ENCODE measurements at places on chromosomes 6 and 20.

DNA sequence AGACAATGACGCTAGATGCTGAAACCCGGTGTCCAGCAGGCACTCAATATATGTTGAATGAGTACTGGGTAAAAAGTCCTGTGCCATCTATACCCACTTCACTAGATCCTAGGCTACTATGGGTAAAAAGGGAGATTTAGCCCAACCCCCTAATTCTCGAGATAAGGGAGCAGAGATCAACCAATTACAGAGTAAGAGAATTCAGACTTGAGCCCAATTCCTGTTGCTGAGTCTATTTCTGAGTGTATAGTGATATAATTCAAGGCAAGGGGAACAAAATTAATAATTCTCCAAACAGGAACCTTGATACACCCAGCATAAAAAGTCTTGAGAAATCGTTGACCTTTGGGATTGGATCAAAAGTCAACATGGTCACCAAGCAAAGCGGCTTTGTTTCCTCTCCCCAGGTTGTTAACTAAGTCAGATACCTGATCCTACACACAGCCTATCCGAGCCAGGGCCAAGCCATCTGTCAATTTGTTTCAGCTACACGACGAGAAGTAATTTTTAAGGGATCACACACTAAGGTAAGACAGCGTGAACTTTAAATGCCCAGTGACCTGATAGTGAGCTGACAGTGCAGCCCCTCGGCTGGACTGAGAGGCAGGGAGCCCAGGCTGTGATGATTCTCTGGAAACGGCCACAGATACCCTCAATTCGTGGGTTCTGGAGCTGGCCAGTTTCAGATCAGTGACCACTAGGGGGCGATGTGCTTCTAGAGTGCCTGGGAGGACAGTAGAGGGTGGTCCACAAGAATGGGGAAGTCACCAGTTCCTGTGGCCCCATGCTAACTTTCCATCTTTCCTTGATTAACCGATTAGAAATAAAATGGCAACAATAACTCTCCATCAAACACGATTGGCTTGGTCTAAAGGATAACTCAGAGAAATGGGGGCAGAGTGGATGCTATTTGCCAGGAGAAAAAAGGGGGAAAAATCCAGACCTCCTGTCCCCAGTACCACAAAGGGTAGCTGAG, 46.2 kb downstream of the SLC22A23 start:
- peak; percentile 38 for DNase-seq

DNA sequence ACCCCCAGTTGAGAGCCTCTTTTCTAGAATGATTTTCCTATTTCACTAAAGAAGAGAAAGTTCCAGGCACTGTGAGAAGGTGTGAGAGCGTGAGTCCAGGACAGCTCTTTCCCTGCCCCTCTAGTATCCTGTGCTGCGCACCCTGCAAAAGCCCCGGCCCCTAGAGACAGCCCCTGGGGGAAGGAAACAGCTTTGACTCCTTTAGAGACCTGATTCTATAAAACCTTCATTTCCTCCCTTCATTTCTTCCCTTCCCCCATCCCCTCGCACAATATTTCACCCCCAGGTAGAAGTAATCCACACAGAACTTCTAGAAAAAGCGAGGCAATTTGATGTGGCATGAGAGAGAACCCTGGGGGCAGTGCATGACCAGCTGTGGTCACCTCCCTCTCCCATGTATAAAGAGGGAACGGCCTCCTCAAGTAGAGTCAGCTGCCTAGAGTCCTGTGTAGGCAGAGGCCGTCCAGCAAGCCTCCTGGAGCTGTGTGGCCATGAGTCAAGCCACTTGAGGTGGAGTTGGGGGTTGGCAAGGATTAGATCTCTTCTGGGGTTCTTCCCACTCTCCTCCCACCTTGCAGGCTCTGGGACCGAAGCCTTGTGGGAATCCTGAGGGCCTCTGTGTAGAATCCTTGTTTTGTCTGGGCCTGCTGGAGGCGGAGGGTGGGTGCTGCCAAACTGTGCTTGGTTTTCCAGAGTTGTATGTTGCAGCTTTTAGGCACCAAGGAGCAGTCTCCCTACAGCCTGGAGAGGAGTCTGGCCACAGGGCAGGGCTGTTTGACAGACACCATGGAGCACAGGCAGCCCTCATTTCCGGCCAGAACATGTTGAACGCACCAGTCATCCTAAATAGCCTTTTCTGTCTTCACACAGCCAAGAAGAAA, 41.7 kb downstream of the CHMP4B start:
- DNase-seq, result no peak

GRCh38 chr20:11687546-11688292, 230.0 kb upstream of the BTBD3 start:
- DNase-seq, result no peak

DNA sequence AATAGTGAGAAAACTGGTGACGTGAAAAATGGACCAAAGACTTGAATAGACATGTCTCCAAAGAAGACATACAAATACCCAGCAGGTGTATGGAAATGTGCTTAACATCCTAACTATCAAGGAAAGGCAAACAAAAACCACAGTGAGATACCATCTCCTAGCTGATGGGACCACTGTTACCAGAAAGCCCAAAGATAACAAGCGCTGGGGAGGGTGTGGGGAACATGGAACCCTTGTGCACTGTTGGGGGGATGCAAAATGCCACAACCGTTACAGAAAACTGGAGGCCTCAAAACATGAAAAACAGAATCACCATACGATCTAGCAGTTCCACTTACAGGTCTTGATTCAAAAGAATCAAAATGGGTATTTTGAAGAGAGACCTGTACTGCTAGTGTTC, 19.8 kb upstream of the RBM38 start:
- no peak for DNase-seq

All from CD4-positive, alpha-beta T cell treated with Interleukin-15 for 1 hour (primary cell).